ENCODE measurements at places on chromosomes 16 and 17. TPM values are rescaled to one million over a fixed set of nuclear protein-coding genes. Genes with fewer than 3 reads are reported as not detected.
A peak's percentile ranks its signal among the peaks of the same experiment; 100 is the strongest.

DNA sequence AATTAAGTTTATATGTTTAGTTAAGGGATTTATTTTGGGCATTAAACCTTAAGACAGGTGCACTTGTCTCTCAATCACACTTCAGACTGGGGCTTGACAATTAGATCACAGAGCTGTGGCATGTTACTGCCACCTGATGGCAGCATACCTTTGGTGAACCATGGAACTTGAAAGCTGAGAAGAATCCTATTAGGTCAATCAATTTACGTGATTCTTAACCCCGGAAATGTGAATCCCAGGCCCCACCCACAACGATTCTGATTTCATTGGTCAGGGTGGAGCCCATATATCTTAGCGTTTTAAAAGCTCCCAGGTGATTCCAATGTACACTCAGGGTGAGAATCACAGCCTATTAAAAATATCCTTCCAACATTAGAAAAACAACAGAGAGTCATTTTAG, 91.0 kb downstream of the GSG1L start:
- DNase-seq, result peak; percentile 60

Gene GNG13
- not detected for total RNA-seq

- no peak for DNase-seq
These were observed 158.5 kb downstream of the RPTOR start for GRCh38 chr17:80703142-80703478.

Gene CTF1
- total RNA-seq, result 5.9 TPM

- DNase-seq, result no peak
These were observed 55.4 kb downstream of the NLK start for GRCh38 chr17:28097901-28098300.

- no peak for DNase-seq
These were observed 26.1 kb downstream of the CDR2 start for GRCh38 chr16:22348291-22348690.

All from testis (tissue), 5 donors.